Stomach (tissue), 19 donors: ENCODE measurements at places on chromosomes 5 and 9. TPM values are rescaled to one million over a fixed set of nuclear protein-coding genes. Genes with fewer than 3 reads are reported as not detected.
A peak's percentile ranks its signal among the peaks of the same experiment; 100 is the strongest.

- DNase-seq, result no peak
Measured at GRCh38 chr9:125902831-125903512, 155.8 kb downstream of the PBX3 start.

DNA sequence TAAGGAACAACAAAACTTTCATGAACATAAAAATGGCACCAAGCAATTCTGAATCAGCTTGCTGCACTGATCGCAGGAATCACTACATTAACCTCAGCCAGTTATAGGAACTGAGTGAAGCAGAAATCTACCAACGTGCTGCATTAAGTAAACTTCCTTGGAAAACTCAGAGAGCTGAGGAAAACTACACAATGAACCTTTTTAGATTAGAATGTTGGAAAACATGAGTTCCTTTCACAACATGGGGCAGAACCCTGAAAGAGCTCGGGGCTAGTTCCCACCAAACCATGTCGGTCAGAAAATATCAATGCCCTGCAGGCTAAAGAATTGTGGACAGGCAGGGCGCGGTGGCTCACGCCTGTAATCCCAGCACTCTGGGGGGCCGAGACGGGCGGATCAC, 19.4 kb downstream of the ALDH7A1 start:
- peak; percentile 10 for DNase-seq

DNA sequence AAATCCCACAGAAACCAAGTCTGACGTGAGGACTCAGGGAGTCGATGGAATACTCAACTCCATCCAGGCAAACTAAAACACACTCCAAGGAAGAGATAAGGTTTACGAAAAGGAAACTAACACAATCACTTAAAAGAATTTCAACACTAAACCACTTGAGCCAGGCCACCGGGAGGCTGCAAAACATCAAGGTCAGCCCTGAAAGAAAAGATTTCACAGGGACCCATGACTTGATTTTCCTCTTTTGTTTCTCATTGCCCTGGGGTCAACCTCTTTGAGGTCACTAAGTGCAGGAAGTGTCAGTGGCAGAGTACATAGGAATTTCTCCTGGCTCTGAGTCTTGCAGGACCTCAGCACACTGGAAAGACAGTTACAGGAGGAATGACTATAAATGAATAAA, 77.8 kb upstream of the TARS1 start:
- DNase-seq, result peak; percentile 34

GRCh38 chr9:1253064-1253979, 203.2 kb downstream of the DMRT2 start:
- no peak for DNase-seq

The DNAI1 gene
- total RNA-seq, result 1.0 TPM

DNA sequence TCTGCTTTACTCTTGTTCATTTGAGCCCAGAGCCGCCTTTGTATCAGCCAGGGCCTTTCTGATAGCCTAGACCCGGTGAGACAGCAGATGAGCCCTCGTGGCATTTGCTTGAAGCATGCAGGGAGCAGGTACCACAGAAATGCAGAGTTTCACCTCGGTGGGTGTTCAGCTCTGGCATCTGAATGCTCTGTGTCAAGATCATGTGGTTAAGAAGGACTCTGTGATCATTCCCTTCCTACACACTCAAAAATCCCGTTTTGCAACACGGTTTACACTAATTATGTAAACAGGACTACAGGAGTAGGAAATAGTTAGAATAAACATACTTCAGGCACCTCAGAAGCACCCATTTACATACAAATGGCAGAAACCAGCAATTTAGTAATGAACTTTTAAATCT, 67.2 kb downstream of the MVB12B start:
- DNase-seq, result no peak

- peak; percentile 76 for DNase-seq
Measured at GRCh38 chr5:43422143-43422542, 10.0 kb upstream of the CCL28 start.
